ENCODE measurements at places on chromosomes 3 and 15.

DNA sequence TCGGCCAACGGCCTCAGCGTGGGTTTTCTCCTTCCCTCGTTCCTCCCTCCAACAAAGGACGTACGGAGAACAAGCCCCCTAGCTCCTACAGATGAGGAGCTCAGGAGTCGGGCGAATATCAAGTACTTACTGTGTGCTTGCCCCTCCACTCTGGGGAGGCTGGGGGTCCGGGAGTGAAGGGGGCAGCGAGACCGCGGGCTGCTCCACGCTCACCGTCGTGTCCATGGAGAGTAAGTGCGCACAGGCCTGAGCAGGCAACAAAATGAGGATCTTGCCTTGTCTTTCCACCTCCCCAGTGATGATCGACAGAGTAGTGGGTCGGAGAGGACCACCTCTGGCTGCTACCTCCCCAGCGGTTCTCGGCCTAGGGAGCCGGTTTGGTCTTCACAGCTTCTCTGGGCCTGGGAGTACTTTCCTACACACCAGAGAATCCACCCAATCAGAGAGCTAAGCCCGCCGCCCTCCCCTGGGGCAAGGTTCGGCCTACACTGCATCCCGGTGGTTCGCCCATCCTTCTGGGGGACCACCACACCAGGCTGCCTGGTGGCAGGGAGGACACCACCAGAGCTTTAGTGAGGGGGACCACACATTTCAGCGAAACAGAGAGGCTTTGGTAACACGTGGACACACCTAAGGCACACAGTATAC, 603 bp upstream of the TRANK1 start:
- DNase-seq, result no peak

- no peak for DNase-seq
These were observed 33.6 kb upstream of the TMCC1 start for GRCh38 chr3:129927072-129927471.

GRCh38 chr3:52268036-52268435, 10.4 kb downstream of the WDR82 start:
- no peak for DNase-seq

DNA sequence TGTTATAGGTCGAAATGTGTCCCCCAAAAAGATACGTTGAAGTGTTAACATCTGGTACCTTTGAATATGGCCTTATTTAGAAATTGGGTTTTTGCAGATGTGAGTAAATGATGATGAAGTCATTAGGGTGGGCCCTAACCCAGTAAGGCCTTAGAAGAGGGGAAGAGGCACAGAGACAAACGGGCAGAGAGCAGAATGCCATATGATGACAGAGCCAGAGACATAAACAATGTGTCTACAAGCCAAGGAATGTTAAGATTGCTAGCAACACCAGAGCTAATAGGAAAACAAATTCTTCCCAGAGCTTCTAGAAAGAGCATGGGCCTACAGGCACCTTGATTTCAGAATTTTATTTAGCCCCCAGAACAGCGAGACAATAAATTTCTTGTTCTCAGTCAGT, 693.1 kb upstream of the NECTIN3 start:
- DNase-seq, result no peak

DNA sequence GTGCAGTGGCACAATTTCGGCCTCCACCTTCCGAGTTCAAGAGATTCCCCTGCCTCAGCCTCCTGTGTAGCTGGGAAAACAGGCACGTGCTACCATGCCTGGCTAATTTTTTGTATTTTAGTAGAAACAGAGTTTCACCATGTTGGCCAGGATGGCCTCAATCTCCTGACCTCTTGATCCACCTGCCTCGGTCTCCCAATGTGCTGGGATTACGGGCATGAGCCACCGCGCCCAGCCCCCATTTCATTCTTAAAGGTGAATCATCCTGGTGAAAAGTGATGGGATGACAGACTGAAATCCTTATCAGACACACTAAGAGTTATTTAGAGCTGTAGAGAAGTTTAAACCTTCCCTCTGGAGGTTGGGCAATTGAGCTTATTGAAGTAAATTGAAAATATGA, 24.1 kb upstream of the SERPINI2 start:
- no peak for DNase-seq

DNA sequence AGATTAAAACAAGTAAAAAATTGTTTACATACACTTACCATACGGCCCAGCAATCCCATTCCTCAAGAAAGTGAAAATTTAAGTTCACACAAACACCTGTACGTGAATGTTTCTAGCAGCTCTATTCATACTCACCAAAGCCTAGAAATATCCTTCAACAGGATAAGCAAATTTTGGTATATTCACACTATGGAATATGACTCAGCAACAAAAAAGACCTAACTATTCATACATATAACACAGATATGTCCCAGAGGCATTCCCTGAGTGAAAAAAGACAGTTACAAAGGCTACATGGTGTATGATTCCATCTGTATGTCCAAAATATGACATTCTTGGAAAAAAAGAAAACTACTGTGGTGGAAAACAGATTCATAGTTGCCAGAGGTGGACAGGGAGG, 40.1 kb upstream of the THUMPD3 start:
- no peak for DNase-seq

- DNase-seq, result no peak
These were observed 82.2 kb downstream of the CPN2 start for GRCh38 chr3:194268654-194269512.

DNA sequence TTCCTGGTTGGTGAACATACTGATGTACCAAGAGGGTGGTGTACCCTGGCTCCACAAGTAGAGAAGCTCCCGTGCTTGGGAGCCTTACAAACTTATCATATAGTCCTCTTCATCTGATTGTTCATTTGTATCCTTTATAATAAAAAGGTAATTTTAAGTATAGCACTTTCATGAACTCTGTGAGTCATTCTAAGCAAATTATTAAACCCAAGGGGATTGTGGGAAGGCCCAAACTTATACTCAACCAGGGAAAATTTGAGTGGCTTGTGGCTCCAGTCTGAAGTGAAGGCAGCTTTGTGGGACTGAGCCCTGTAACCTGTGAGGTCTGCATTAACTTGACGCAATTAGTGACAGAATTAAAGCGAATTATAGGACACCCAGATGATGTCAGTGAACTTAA, 29.0 kb downstream of the TTBK2 start:
- DNase-seq, result no peak

DNA sequence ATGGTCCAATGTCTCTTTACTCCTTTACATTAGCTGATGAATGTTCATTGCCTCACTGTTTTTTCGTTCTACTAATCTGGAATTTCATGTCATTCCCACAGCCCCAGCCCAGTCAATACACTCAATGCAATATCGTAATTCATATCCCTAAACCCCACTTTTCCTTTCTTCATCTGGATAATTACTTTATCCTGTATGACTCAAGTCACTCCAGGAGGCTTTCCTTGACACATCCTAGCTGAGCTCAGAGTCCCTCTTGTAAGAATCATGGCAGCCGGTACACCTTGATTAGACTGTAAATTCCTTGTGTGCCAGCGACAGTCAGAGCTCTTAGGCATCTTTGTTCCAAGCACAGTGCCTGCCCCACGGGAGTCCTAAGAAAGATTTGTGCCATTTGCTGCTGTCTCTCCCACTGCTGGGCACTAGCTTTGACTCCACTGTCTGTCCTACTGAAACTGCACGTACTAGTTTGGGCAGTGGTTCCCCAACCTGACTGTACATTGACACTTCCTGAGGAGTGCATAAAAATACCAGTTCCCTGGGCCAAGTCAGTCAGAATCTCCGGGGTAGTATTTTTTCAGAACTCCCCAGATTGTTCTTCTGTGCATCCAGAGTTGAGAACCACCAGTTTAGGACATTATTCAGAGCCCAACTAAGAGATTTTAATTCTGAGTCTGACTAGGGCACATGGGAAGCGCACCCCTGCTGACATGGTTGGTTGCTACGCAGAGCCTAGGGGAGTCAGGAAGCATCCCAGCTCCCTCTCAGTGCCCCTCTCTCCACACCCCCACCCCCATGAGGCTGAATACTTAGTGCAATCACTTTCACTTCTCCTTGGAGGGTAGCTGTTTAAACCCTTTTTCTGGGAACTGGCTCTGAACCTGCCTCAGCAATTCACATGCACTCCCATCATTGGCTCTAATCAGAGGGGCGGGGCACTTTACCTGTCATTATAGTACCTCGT, 19.5 kb upstream of the C3orf70 start:
- DNase-seq, result no peak

DNA sequence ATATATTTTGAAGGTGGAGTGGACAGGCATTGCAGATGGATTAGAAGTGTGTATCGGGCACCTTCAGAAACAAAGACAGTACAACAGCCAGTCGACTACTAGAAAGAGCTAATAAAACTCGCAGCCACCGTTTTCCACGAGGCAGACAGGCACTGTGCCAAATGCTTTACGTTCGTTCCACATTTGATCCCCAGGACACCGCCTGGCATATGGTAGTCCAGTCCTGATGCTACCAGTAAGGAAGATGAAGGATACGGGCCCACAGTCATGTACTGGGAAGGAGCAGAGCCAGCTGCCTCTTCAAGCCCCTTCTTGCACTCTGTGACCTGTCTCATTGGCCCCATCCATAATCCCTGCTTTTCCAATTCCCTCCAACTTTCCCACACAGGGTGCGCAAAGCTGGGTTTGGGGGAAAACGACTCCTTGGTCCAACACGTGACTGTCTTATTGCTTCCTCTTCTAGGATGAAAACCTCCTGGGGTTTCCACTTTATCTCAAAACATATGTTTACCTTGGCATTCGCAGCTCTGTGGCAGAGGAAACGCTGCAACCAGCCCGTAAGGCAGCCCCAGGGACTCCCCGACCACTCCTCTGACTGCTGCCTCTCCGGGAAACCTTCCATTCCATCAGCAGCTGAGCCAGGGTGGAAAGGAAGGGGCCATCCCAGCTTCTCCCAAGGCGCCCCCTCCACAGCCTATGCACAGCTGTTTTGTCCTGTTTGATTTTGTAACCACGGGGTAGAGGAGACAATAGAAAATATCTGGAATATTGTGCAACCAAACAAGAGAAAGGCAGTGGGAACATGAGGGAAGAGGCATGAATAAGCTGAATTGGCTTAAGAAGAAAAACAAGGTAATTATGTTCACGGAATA, 107.4 kb downstream of the ADAMTS17 start:
- no peak for DNase-seq

DNA sequence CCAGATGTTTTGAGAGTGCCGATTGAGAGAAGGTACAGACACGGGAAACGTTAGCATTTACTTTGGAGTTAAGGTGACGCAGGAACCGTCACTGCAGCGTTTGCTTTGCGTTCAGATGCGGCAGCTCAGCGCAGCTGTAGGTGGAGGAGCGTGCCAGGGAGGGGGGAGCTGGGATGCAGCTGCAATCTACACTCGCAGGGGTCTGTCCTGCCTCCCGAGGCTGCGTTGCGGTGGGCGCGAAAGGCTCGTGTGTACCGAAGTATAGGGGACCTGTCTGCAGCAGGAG, 425 bp upstream of the FYTTD1 start:
- no peak for DNase-seq

- DNase-seq, result no peak
These were observed 238.5 kb upstream of the KCNMB2 start for GRCh38 chr3:178297740-178298139.

- no peak for DNase-seq
These were observed 35.5 kb upstream of the PLCL2 start for GRCh38 chr3:16849229-16849628.

Measured in GOT3 (cell line).